ENCODE measurements at places on chromosomes 16 and 17.

GRCh38 chr16:51630076-51630475 lies 479.0 kb upstream of the SALL1 start:
- no peak for DNase-seq

GRCh38 chr17:42806249-42806648 lies 7.6 kb downstream of the CNTD1 start:
- no peak for DNase-seq

- no peak for DNase-seq
These were observed 31.4 kb upstream of the RPTOR start for GRCh38 chr17:80513201-80513600.

DNA sequence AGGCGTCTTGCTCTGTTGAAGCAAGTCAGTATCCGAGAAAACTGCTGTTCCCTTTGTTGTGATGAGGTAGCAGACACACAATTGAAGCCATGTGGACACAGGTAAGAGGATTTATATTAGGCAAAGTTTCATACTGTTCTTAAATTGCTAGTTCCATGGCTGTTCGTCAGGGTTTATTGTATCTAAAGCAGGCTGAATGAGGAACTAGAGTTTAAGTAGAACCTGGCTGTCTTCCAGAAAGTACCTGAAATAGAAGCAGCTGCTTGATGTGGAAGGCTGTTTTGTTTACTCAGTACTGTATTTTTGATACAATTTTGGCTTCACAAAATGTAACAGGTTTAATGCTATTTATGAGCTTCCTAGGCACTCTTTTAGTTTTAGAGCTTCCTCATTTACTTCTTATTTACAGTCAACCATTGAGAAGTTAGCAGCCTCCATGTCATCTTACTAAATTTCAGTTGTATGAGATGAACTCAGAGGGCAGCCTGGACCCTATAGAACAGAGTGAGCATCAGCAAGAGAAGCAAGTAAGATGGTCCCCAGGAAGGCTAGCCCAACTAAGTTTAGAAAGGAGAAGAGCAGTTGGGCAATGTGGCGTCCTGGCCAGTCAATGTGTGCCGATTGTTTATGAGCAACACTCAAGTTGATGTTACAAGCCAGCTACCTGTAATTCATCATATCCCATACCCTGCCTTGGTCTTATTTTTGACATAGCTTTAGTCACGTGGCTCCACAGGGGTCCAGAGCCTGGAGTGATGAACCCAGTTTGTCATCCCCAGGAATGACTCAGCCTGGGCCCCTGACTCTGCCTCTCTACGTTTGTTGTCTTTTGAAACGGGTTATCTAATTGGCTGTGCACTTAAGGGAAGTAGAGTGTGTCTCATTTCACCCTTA lies 9.7 kb upstream of the ARL2BP start:
- peak; percentile 58 for DNase-seq

DNA sequence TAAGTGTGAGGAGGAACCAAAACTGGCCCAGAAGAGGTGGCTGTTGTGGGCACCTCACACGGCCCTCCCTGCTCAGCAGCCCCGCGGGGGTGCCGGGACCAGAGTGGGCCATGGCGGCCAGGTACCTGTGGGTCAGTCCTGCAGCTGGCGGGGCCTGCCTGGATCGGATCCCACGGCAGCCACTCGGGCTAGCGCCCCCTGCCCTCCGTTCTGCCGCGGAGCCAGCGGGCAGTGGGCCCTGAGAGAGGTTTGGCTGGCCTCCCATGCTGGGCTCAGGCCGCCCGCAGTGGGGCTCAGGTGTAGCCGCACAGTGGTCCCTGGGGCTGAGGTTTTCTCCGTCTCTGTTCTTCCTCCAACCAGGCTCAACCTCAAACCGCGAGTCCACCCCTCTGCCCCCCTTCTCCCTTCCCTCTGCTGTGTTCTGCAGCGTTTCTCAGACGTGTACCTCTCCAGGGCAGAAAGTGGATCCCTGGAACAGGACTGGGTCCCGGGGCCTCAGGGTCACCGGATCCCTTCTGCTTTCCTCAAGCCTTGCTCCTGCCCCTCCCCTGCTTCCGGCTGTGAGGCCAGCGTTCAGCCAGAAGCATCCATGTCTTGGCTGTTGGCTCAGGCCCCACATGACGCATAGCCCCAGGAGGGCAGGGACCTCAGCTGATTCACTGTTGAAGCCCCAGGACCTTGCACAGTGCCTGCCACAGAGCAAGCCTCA lies 28.6 kb upstream of the ITGA3 start:
- no peak for DNase-seq

DNA sequence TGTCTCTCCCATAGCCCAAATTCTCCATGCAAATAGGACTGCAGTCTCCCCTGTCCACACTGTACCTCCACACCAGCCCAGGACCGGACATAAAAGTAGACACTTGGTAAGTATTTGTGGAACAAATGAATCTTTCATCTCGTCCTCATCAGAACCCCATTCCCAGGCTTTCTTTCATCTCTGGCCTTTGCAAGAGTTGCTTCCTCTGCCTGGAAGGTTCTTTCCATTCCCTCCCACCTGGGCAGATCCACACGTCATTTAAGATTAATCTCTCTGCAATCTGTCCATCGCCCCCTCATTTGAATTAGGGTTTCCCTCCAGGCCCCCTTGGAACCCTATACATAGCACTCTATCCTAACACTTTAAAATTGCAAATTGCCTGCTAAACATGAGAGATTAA lies 3.9 kb upstream of the NXPH3 start:
- DNase-seq: no peak
